ENCODE measurements at places on chromosomes 1 and 21.

DNA sequence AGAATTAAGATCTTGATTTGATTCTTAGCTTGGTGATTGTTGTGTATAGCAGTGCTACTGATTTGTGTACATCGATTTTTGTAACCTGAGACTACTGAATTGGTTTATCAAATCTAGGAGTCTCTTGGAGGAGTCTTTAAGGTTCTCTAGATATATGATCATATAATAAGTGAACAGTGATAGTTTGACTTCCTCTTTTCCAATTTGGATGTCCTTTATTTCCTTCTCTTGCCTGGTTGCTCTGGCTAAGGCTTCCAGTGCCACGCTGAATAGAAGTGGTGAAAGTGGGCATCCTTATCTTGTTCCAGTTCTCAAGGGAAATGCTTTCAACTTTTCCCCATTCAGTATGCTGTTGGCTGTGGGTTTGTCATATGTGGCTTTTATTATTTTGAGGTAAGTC, 61.5 kb upstream of the LYST start:
- no peak for DNase-seq

DNA sequence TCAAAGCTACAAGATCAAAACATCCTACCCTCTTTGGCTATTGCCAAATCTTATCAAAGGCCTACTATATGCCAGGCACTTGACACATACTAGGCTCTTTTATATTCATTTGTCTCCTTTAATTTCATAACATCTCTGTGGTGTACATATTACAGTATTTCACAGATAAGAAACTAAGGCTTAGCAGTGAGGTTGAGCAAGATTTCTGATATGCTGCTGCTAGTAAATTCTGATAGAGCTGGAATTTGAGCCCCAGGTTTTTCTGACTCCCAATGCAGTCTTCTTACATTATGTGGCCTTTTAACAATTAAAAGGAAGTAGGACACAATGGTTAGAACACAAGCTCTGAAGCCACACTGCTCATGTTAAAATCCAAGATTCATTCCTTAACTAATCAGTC, 16.8 kb downstream of the CCDC185 start:
- DNase-seq, result no peak

GRCh38 chr1:54754045-54754444, 10.3 kb downstream of the PARS2 start:
- no peak for DNase-seq

DNA sequence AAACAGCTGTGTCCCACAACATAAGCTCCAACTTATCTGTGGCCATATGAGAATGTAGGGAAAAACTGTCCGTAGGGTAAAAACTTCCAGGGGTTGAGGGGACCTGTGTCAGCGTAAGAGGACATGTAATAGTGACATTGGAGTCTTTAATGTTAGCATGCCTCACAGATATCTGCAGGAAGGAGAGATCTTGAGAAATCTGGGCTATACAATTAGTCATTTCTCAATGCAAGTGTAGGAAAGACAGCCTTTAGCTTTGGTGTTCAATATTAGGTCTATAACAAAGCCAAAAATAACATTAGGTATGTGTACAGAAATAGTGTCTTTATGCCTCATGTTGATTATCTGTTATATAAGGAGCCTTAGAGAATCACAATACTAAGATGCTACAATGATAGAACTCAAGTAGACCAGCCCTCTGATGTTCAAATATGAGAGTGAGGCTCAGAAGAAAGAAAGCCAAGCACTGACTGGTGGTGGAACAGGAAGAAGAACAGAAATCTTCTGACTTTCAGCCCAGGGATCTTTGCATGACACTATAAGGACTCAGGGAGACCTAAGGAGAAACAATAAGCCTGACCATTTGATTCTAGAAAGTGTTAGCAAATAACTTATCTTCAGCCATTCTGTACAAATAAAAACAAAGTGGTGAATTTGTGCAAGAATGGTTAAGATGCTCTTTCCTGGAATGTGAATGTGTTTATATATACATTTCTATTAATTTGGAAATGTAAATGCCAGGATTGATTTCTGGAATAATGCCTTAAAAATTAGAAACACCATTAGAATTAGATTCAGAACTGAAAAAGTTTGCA, 152.6 kb downstream of the ZC3H11B start:
- no peak for DNase-seq

DNA sequence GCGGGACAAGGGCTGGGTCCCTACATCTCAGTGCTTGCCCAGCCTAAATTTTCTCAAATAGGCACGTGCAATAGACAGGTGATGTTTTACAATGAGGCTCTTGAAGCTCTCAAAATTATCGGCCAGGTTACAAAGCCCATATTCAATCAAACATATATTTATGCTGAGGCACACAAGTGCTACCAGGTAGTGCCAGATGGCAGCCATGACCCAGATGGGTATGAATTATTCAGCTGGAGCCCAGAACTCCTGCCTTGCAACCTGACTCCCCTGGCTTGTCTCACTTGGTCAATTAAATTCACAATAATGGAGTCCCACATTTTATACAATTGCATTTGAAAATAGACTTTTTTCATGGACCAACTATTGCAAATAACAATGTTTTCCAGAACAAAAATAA, 12.3 kb upstream of the ADAM30 start:
- no peak for DNase-seq

DNA sequence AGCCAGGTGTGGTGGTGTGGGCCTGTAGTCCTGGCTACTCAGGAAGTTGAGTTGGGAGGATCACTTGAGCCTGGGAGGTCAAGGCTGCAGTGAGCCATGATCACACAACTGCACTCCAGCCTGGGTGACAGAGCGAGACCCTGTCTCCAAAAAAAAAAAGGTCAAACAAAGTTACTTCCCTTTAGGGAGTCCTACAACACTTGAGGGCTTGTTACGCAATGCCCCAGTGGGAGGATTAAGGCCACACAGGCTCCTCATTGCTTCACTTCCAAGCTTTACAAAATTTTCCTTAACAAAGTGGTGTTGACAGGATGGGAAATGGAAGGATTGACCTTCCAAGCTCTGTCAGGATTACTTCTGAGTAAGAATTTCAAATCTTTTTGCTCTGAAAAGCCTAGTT, 6.2 kb upstream of the EXTL1 start:
- DNase-seq, result no peak

DNA sequence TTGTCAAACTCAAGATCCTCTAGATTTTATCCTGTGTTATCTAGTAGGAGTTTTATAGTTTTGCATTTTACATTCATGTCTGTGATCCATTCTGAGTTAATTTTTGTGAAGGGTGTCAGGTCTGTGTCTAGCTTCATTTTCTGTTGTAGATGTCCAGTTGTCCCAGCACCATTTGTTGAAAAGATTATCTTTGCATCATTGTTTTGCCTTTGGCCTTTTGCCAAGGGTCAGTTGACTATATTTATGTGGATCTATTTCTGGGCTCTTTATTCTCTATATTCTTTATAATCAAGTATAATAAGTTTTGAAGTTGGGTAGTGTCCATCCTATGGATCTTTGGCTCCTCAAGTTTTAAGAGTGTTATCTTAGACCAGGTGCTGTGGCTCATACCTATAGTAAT, 21.9 kb downstream of the TRAF5 start:
- DNase-seq, result no peak

- DNase-seq, result no peak
These were observed 5.9 kb downstream of the EDEM3 start for GRCh38 chr1:184748740-184749139.

GRCh38 chr1:241990040-241990439, 8.9 kb downstream of the MAP1LC3C start:
- no peak for DNase-seq

DNA sequence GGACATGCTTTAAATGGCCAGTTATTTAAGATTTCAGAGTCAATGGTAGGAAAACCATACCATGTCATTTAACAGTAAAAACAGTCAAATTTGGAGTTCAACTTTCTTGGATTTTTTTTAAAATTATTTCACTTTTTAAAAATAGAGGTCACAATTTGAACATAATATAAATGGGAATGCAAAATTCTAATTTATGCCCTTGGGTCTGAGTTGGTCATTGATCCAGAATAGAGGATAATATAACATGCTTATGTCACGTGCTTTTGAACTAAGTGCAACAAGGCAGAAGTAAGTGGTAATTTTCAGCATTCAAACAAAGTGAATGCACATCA, 113.1 kb upstream of the SLC35F3 start:
- DNase-seq, result no peak

GRCh38 chr1:99650773-99651437, 5.0 kb downstream of the PALMD start:
- DNase-seq, result no peak

DNA sequence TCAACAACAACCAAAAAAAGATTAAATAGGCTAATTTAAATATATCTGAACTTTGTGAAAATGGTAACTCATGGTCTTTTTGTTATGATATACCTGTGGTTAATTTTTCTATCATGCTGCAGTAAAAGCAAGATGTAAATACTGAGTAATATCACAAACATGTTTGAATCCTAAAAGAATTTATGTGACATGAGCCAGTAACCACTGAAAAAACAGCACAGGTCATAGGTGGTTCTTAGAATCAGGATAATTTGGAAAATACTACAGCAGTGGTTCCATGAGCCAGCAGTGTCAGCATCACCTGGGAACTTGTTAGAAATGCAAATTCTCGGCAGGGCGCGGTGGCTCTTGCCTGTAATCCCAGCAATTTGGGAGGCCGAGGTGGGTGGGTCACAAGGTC, 4.1 kb downstream of the ATP5IF1 start:
- no peak for DNase-seq

DNA sequence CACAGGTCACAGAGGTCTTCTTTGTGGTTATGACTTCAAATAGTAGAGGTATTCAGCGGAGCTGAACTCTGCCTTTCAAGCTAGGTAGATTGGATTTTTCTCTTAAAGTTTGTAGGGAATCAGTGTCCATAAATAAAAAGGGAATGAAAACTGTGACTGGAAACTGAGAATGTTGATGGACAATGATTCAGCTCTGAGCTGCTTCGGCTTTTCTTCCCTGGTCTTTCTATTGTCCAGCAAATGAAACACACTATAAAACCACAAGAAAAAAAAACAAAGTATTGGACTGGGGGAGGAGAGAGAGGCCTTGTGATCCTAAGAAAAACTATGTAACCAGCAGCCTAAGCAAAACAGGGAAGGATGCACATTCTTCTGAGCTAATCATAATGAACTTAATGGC, 11.1 kb downstream of the TNNI3K start:
- DNase-seq, result no peak

- DNase-seq, result no peak
These were observed 5.0 kb downstream of the OR10J1 start for GRCh38 chr1:159444511-159444910.

- DNase-seq, result no peak
These were observed 33.9 kb downstream of the SOX13 start for GRCh38 chr1:204106825-204107224.

GRCh38 chr1:212949771-212950170, 570 bp upstream of the VASH2 start:
- no peak for DNase-seq

GRCh38 chr1:228293816-228294500, 86.1 kb downstream of the OBSCN start:
- no peak for DNase-seq

DNA sequence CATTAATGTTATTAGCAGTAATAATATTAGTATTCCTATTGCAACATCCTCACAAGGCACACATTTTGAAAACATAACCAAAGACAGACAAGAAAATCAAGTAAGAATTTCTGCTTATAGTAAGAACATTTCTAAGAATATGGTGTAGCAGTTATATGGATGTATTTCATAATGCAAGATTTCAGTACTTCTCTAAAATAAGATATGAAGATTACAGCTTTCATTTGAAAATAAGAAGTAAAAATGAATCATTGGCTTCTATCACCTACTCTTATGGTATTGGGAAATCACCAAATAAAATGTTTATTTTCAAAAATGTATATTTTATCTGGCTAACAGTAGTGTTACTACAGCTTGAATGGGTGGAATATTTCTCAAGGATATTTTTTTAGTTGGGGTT, 103.8 kb upstream of the USP25 start:
- DNase-seq, result no peak

DNA sequence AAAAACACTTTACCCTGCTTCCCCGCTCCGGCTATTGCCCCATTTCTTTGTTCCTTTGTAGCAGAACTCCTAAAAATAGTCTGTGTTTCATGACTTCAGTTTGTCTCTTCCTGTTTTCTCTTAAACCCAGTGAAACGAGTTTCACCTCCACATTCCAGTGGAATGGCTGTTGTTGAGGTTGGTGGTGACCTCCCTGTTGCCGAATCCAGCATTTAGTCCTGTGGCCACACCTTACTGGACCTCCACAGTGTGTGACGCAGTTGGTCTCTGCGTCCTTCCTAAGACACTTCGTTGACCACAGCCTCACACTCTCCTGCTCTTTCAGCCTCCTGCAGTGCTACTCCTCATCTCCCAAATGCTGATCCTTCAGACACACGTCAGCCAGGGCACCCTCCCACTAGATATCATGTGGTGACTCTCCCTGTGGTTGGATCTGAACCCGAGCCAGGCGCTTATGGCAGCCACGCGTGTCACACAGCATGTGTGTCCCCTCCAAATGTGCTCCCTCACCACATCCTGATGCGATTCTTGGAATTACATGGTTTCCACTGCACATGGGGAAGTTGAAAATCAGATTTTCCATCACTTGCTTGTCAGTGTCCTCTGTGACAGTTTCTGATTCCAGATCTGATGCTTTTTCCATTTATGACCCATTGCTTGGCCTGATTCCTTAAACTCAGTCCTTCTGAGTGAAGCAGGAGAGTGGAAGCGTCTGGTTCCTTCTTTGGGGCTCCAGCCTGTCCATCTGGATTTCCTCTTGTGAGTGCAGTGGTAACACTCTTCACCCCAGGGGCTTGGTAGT, 99.1 kb upstream of the ARTN start:
- DNase-seq, result no peak

DNA sequence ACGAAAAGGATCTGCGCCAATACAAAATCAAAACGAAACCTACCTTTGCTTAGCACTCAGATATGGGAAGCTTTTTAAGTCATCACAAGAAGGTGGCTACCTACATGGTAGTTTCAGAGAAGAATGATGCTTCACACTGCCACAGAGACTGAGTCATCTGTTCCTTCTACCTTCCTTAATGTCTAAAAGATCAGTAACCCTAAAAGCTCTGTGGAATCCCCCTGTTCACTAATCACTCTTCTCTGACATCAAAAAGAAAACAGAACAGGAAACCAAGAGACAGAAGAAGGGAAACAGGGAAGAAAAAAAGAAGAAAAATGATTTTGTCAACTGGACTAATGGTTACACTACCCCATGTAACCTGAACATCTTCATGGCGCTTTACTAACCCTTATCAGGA, 177.2 kb downstream of the SMYD3 start:
- no peak for DNase-seq

DNA sequence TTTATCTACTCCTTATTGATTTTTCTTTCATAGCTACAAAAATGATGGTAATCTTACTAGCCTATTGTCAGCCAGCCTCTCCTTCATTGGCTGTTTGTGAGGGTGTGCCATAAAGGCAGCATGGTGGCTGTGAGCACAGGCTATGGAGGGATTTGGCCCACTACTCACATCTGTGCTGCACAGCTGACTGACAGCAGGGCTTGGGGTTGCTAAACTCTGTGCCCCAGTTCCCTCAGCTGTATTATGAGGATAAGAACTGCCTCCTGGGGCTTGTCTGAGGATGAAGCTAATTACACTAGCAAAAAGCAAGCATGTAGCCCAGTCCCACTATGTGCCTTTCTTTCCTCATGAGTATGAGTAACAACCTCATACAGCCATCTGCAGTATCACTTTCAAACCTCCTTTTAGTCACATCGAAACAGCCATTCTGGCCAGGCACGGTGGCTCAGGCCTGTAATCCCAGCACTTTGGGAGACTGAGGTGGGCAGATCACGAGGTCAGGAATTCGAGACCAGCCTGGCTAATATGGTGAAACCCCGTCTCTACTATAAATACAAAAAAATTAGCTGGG, 66.2 kb downstream of the COQ8A start:
- no peak for DNase-seq

- no peak for DNase-seq
These were observed 22.0 kb upstream of the SLC26A9 start for GRCh38 chr1:205965036-205965884.

- no peak for DNase-seq
These were observed 37.9 kb downstream of the KRTAP20-3 start for GRCh38 chr21:30680586-30680985.

All from activated T-helper 1 cell treated with anti-CD3 and anti-CD28 coated beads, Interleukin-2, amount 50 U/mL, for 16 hours (primary cell).